Hypothalamus (tissue), 51 donors: ENCODE measurements at places on chromosomes 11 and 22.

- no peak for DNase-seq
These were observed 22.3 kb downstream of the RTN4R start for GRCh38 chr22:20245577-20246367.

DNA sequence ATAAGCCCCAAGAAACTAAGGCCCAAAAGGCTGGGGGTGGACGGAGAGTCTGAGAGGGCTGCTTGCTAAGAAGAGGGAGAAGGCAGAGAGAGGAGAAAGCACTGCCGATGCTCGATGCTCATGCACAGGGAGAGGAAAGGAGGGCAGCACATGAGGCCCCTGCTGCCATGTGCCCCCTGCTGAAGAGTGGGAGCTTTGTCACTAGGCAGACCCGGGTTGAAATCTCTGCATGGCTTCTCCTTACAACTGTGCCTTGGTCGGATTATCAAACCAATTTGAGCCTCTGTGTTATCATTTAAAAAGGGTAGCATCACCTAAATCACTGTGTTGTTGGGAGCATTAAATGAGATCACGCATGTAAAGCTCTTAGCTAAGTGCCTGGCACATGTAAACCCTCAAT, 330.5 kb downstream of the NXPE2 start:
- DNase-seq: no peak

GRCh38 chr11:82858133-82858532, 42.1 kb downstream of the PRCP start:
- DNase-seq: no peak

GRCh38 chr11:57751676-57752253, at the start of gene BTBD18:
Gene BTBD18, minus strand, starts transcription at chr11:57751819. Its CDS starts 631 bp downstream, at chr11:57751188.
- DNase-seq: no peak

DNA sequence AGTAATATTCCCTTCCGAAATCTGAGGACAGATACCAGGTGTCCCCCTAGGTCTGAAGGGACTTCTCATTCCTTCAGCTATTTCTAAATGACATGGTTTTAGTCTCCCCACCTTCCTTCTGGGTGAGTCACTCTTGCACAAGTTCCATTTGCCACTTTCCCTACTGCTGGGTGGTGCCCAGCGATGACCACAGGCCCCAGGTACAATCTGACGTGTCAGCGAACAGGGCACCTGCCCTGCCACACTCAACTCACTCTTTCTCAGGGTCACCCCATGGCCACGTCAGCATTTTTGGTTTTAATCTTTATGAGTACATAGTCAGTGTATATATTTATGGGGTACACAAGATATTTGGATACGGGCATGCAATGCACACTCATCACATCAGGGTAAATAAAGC, 17.2 kb downstream of the POU2AF1 start:
- DNase-seq: no peak

- DNase-seq: no peak
These were observed 15.9 kb upstream of the GRAMD4 start for GRCh38 chr22:46604306-46604690.

GRCh38 chr11:44008088-44008501, 39.7 kb upstream of the ACCSL start:
- DNase-seq: no peak

DNA sequence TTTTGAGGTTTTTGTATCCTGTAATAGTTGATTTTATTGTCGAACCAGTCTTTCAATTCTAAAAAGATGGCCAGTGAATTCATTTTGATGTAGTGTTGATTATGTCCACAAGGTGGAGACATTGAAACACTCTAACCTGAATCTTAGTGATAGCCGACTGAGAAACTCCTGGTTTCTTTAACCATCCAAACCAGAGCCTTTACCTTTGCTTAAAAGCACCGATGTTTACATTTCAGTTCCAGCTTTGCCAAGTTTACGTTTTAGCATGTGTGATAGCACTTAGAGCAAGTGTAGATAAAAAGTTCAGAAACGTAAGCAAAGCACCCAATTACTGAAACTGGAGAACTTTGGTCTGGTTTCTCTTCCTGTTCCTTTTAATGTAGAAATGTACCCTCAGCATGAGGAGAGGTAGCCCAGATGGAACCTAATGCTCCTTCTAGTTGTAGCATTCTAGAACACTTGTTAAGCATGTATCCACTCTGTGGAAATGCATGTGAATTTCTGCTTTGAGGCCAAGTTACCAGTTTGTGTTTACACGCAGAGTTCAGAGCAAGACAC, 208.6 kb downstream of the DBX1 start:
- DNase-seq: no peak

GRCh38 chr11:135073381-135073780, 661.3 kb upstream of the B3GAT1 start:
- DNase-seq: no peak

DNA sequence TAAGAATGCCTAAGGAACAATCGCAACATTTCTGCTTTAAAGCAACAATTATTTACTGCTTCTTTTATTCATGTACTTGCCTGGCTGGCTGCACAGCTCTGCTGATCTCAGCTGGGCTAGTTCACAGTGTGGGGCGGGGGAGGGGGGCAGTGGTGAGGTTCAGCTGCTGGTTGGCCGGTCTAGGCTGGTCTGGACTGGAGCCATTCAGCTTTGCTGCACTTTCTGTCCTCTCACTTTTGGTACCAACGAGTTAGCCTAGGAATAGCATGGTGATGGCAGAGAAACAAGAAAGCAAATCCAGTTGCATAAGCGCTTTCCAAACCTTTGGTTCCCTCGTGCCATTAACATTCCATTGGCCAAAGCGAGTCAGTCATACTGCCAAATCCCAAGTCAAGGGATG, 16.0 kb upstream of the MIF start:
- DNase-seq: peak; percentile 71

DNA sequence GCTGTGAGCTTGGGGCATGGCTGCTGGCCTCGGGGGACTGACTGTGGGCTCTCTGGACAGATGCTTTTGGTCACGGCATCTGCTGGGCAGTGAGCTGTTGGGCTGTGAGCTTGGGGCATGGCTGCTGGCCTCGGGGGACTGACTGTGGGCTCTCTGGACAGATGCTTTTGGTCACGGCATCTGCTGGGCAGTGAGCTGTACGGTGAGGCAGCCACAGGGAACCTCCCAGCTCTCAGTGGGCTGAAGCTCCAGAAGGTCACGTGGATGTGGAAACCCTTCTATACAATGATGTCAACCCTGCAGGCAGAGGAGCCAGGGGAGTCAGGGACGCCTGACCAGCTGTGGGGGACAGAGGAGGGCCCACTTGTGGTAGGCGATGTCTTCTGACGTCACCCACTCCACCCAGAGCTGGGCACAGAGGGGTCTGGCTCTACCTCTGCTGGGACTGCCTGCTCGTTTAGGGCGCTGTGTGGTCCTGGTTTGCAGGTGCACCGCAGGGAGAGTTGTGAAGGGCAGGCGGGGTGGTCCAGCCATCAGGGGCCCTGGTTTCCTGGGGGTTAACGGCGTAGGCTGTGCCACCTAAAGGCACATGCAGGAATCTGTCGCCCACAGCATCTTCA, 1331.3 kb downstream of the BRD1 start:
- DNase-seq: no peak

GRCh38 chr11:9901943-9902342, 238.1 kb downstream of the SWAP70 start:
- DNase-seq: no peak

DNA sequence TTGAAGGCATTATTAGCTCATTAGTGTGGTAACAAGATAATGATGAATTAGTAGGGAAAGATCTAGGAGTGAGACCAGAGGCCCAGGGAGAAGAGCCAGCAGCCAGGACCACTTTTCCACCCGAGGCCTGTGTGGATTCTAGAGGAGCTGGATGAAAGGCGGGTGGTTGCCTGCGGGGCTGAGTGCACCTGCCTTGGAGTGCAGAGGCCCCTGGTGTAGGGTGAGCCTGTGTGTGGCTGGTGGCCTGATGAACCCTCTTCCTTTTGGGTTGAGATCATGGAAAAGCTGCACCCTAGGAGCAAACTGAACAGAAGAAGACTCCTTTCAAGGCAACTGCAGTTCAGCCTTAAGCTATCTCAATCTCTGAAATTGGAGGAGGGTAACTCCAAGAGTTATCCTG, 5.9 kb upstream of the TP53AIP1 start:
- no peak for DNase-seq

- DNase-seq: peak; percentile 73
These were observed 1.4 kb downstream of the APOA1 start for GRCh38 chr11:116835791-116836631.

DNA sequence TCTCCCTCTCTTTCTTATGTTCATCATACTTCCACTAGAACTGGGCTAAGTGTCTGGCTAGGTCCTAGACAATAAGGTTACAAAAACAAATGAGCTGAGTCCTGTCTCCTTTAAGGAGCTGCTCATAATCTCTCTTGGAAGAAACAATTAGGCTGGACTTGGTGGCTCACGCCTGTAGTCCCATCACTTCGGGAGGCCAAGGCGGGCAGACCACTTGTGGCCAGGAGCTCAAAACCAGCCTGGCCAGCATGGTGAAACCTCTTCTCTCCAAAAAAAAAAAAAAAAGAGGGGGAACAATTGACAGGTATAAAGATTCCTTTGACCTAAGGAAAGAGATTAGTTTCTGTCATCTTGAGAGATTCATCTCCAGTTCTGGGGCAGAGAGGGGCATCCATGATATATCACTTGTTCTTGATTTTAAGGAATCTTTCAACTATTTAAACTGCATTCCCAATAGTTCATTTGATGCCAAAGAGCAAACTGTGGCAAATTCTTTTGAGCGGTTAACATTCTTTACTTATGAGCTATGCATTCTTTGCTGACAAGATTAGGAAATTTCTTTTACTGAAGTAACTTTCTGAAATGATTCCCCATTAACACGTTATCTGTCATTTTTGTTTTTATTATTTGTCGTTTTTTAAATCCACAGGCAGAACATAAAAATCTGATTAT, 125.5 kb downstream of the C11orf87 start:
- no peak for DNase-seq

DNA sequence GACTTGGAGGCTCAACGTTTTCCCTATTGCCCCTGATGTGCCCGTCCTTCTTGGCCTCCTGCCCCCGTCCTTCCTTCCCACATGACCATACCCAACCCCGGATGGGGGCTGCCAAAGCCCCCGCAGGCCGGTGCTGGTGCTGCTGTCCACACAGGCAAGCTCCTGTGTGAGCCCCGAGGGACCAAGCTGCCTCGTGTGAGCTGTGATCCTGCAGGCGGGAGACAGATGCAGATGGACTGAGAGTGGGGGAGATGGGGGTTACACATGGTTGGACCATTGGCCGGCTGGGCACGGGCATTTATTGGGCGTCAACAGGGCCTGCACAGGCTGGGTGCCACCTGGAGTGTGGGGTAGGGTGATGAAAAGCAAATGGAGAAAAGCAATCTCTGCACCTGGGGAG, 313.2 kb upstream of the B3GAT1 start:
- DNase-seq: no peak

DNA sequence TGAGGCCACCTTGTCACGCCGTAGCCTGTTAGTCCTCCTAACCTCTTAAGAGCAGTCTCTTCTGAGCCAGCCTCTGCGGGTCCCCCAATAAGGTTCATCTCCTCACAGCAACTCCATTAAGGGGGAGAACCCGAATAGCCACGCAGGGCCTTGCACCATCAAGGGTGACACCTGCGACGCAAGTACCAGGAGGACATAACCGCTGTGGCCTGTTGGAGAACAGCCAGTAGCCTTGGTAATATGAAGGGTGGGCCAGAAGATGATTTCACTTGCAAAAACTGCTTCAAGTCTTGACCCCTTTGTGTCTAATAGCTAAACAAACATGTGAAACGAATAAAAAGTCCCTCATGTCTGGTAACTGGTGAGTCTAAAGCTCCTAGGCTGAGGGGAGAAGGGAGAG, 14.8 kb downstream of the ARFGAP2 start:
- no peak for DNase-seq

DNA sequence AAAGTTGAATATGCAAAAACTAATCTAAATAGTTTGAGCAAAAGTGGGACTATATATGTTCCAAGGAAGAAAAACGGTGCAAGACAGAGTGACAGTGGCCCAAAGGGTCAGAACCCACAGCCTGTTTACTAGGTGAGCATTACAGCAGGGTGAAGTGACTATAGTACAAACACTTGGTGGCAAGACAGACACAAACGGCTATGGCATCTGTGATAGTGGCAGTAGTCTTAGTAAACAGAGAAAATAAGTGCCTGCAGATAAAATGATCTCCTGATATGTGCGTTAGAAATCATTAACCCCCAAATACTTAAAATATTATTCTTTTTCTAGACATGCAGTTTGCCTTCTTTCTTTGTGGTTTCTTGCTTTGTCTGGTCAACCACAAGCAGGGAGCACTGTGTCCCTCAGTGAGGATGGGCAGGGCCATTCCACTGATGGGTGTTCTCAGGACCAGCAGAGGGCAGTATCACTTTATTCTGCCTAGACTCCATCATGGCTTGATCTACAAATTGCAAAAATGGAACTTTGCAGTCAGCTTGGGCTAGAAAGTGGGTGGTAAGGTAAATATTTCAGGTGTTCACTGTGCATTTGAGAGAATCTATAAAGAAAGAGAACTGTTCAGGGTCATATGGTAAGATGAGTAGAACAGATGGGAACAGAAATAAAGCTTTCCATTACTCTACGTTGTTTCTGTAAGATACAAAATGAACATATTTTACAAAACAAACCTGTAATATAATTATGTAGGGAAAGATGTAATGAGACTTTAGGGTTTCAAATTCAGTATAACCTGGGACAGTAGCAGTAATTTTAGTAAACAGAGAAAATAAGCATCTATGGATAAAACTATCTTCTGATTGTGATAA, 198.2 kb downstream of the SWAP70 start:
- DNase-seq: no peak

DNA sequence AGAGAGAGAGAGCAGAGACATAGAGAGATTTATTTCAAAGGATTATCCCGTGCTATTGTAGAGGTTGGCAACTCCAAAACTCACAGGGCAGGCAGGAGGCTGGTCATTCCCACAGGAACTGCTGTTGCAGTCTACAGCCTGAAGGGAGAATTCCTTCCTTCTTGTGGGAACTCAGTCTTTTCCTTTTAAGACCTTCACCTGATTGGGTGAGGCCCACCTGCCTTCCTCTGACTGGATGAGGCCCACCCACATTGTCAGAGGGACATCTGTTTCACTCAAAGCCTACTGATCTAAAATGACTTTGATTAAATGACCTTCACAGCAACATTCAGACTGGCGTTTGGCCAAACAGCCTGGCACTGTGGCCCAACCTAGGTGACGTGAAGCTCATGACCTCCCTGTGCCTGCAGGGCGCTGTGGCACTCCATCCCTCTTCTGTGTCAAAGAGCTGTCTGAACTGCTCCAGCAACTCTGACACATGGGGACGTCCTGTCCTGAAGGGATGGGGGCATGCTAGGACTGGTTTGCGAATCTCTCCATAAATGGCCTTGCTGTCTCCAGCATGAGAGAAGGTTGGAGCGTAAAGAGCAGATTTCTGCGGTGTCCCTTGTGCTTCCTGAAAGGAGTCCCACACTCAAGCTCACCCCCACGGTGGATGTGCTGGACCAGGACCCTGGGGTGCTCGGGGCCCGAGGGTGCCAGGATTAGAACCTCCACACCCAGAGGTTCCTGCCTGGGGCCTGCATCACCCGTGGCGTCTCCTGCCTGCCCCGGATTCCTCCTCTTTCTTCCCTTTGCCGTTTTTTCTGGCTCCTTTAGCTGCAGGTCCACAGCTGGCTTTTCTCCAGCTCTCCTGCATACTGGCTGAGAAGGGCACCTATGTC, 20.7 kb downstream of the KRTAP5-5 start:
- no peak for DNase-seq
